ENCODE measurements at places on chromosomes 6 and 20.

DNA sequence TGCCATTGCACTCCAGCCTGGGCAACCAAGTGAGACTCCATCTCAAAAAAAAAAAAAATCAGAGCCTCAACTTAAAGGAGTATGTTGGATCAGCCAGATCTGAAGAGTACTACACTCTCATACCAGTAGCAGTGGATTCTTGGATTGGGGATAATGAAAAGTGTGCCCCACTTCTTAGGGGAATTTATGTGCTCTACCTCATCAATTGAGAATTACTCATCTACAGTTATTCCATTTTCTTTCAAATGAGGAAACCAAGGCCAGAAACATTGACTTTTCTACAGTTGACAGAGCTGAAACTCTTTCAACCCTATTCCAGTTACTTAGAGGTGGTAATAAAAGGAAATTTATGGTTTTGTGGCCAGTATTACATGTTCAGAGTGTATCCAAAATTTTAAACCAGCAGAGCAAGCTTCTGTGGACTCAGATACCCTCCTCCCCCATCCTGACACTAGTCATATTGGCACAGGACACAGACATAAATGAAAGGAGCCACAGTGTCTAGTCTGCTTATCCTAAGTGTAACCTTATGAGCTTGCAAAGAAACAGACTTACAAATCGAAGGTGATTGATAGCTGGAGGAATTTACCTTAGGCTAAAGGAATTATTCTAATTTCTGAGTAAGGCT lies 51.2 kb downstream of the ORC3 start:
- DNase-seq, result no peak

- DNase-seq, result no peak
Observed at GRCh38 chr20:24203526-24204183, 215.1 kb upstream of the GGTLC1 start.

DNA sequence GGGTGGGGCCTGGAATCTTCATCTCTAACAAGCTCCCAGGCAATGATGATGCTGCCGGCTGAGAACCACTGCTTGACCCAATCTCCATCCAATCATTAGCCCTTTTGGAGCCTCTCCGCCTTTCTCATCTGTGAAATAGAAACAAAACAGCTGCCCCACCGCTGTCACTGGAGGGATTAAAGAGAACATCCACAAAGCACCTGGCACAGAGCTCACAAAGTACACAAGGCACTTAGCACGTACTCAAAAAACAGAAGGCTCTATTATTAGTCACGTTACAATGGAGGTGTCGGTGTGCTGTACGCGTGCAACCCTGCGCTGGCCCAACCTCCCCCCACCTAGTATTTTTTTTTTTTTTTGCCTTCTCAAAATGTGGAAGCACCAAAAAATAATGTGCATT lies 213.5 kb upstream of the ARID1B start:
- DNase-seq, result no peak

- no peak for DNase-seq
Observed at GRCh38 chr20:59804347-59804746, 129.1 kb downstream of the SYCP2 start.

DNA sequence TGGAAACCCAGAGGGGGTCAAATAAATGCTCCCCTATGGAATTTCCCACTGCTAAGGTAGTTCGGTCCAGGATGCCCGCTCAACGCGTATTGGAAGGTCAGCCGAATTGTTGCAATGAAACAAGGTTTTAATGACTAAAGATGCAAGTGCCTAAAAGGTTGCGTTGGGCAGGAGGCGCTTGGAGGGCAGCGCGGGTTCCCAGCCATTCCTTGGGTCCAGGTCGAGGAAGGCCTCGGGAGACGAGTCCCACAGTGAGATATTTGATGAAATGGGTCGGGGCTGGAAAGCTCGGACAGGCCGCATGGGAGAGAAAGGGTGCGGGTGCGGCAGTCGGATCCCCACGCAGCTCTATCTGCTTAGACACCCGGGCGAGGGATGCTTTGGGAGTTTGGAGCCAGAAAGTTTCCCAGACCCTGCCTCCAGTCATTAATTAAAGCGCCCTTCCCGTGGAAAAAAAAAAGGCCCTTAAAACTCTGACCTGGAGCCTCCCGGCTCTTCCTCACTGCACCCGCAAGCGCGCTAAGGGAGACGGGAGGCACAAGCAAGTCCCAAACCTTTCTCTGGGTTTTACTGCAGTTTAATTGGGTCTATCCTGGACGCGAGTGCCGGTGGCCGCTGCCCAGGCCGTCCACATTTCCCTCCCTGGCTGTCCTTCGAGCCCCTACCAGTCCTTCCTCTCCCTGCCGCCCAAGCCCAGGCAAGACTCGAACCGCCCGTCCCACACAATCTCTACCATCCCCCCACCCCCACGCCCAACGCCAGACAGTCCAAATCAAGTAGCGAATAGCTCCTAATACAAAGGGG lies 24.2 kb downstream of the TFAP2A start:
- DNase-seq, result no peak

GRCh38 chr6:30954631-30955366 lies 14.0 kb downstream of the MUCL3 start:
- DNase-seq, result no peak

GRCh38 chr20:43727980-43728590 lies 1.3 kb upstream of the GTSF1L start:
- DNase-seq, result no peak

GRCh38 chr6:48315051-48315719 lies 204.2 kb upstream of the PTCHD4 start:
- DNase-seq, result no peak
